ENCODE measurements at places on chromosomes 1 and 21.

DNA sequence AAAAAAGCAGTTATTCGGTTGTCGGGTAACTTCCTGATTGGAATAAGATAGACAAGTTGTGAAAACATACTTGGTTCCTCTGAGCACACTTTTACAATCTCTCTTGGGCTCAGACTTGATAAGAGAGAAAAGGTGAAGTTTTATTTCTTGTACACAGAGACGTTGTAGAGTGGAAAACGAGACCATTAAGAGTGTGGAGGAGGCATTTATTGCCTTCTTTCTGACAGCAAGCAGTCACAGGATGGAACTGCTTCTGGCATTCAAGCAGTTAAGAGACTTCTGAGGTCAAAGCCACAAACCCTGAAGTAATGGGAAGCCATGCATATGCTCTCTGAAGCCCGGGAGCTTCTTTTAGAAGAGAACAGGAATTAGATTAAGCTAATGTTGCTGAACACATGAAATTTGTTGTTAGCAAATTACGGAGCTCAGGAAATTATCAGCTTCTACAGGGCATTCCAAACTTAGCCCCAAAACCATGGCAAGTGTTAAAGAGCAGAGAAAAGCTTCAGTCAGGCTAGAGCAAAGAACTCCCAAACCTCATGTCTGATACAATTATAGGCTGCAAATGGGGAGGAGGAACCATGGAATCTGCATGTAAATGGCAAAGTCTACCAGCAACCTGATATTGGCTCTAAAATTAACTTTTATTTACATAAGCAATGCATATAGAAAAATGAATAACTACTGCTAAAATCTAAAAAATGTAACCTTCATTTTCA is 26.0 kb downstream of the S1PR1 start:
- DNase-seq = no peak

DNA sequence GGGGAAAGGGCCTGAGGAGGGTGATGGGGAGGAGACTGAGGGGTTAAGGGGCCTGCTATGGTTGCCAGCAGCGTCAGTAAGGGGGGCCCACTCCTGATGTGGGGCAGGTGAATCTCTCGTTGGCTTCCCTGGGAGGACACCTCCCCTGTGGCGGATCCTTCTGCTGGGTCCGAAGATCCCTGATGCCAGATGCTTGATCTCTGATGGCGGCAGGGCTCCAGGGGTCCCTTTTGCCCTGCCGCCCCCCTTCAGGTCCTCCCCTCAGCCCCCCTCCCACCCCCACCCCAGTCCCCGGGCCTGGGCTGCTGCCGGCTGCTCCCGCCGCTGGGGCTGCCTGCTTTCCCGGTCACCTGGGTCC is 219 bp downstream of the CELF3 start:
- no peak for DNase-seq

DNA sequence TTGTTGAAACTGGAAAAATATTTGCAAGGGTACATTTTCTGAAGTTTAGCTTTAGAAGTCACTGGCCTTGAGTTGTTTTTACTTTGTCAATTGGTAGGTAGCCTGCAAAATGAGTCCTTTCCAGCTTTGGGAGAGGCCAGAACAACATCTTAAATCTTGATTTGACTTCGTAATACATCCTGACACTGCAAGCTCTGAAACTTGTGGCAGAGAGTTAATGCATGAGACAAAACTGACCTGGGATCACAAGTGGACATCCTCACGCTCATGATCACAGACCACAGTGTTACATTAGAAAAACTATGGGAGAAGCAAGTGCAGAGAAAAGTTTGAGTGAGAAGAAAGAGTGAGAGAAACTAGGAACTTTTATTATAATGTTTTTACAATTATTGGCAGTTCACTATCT is 550.9 kb downstream of the USP25 start:
- no peak for DNase-seq

GRCh38 chr1:247212012-247212411 is 40.2 kb upstream of the ZNF124 start:
- no peak for DNase-seq

DNA sequence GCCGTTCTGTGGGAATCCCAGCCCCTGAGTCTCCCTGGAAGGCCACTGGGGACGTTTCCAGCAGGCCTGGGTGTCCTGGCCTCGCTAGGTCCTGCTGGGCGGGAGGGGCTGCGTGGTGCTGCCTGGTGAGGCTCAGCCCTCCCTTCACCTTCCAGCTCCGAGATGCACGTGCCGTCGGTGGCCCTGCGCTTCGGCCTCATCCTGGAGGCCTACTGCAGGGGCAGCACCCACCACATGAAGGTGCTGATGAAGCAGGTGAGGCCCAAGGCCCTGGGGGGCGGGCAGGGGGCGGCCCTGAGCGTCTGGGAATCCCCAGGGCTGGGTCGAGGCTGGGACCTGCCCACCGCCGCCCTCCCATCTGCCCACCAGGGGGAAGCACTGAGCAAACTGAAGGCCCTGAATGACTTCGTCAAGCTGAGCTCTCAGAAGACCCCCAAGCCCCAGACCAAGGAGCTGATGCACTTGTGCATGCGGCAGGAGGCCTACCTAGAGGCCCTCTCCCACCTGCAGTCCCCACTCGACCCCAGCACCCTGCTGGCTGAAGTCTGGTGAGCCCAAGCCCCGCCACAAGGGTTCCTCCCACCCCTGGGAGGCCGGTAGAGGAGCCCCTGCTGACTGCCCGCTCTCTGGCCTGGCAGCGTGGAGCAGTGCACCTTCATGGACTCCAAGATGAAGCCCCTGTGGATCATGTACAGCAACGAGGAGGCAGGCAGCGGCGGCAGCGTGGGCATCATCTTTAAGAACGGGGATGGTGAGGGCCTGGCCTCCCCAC is 70.3 kb downstream of the PIK3CD start:
- DNase-seq = peak; percentile 54

DNA sequence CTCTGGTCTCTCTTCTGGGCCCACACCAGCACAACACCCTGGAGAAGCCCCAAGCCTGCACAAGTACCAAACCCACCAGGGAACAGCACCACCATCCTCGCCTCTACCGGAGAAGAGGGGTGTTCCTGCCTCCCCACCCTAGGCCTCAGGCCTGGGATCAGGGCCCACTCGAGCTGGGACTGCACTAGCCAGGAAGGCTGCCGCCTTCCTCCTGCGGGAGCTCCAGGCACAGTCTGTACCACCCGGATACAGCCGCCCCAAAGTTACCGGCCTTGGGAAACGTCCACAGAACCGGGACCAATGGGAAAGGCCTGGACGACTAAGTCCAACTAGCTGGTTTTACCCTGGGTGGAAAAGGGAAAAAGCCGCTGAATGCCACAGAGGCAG is 3.4 kb downstream of the TAL1 start:
- no peak for DNase-seq
